ENCODE measurements at places on chromosomes 1 and 21.
A peak's percentile ranks its signal among the peaks of the same experiment; 100 is the strongest.

- no peak for DNase-seq
Observed at GRCh38 chr1:76727520-76727919, 139.8 kb upstream of the ST6GALNAC5 start.

- no peak for DNase-seq
Observed at GRCh38 chr1:93615582-93616150, 66.0 kb downstream of the BCAR3 start.

GRCh38 chr21:34565238-34565637, 49.7 kb downstream of the RCAN1 start:
- no peak for DNase-seq

DNA sequence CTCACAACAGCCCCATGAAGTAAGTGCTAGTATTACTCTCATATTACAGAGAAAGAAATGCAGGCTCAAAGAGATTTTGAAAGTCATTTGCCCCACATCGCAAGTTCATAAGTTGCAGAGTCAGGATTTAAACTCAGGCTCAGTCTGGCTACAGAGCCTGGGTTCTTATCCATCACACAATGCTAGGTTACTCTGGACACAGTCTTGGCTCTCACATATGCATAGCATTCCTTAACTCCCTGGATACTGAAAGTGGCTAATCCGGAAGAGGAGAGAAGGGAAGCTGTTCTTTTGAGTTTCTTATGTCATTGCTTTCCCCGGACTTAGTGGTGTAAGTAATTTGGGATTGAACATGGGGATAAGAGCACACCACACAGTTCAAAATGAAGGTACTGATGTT, 357.4 kb upstream of the PLXNA2 start:
- no peak for DNase-seq

DNA sequence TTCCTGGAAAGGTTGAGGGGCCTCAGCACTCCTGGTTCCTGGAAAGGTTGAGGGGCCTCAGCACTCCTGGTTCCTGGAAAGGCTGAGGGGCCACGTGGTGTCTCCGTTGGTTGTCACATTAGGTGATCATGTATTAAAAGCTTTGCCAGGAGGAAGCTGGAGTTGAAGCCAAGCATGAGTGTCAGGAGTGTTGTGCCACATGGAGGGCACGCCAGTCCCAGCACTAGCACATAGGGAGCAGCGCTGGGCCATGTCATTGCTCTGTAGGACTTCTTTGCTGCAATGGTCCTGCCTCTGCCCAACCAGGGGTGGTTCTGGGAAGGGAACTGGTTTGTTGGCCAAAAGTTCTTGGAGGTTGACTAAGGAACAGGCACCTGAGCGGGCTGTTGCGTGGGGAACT, 13.3 kb downstream of the ATP5PO start:
- no peak for DNase-seq

GRCh38 chr1:185965870-185966269, 231.7 kb downstream of the HMCN1 start:
- no peak for DNase-seq

- DNase-seq: no peak
Observed at GRCh38 chr1:43537423-43538142, 6.9 kb downstream of the PTPRF start.

DNA sequence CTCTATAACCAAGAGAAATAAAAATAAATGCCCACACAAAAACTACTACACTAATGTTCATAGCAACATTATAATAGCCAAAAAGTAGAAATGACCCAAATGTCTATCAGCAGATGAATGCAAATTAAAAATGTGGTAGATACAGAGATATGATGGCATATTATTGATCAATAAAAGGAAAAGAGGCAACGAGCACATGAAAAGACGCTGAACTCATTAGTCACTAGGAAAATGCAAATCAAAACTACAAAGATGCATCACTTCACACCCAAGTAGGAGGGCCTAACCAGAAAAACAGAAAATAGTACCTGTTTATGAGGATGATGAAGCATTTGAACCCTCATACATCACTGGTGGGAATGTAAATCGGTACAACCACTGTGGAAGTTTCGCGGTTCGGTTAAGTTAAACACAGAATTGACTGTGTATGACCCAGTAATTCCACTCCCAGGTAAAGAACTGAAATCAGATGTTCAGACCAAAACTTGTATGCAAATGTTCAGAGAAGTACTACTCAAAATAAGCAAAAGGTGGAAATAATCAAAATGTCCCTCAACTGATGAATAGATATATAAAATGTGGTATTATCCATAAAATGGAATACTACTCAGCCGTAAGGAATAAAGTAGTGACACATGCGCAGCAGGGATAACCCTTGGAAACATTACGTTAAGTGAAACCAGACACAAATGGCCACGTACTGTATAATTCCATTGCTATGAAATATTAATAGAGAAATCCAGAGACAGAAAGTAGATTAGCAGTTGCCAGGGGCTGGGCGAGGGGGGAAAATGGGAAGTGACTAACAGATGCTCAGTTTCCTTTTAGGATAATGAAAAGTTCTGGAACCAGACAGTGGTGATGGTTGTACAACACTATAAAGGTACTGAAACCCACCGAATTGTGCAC, 3.1 kb downstream of the USP48 start:
- no peak for DNase-seq

DNA sequence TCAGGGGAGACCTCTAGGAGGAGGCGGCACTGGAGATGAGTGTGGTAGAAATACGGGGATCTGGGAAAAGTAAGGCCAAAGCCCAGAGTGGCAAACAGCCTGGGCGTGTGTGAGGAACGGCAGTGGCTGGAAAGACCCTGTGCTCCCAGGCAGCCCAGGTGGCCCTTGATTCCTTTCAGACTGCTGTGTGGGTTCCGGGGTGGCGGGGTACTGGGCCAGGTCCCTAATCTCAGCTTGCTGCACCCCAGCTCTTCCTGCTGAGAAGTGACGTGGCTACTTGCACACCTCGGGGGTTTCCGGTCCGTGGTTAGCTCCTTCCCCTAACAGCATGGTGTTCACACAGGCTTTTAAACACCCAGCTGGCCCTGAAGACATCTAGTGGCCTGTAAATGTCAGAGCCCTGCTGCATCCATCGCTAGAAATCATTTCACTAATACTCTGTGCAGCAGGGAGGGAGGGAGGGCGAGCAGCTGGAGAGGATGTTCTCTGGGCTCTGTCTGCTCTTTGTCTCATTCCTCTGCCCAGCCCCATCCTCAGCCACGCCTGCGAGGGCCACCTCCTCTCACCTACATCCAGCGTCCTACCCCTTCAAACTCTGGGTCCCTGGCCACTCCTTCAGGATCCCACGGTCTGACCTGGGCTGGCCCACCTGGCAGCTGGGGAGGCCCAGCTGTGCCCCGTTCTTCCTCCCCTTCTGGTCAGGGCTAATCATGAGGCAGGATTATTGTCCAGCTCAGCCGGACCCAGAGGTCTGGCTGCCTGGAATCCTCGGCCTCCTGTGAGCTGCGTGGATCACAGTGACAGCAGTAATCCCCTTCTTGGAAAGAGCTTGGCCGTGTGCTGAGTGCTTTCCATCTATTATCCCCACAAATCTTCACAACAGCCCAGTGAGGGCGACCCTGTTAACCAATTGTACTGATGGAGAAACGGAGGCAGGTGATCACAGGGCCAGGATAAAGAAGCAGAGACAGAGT, 7.2 kb downstream of the ZDHHC18 start:
- DNase-seq: no peak

DNA sequence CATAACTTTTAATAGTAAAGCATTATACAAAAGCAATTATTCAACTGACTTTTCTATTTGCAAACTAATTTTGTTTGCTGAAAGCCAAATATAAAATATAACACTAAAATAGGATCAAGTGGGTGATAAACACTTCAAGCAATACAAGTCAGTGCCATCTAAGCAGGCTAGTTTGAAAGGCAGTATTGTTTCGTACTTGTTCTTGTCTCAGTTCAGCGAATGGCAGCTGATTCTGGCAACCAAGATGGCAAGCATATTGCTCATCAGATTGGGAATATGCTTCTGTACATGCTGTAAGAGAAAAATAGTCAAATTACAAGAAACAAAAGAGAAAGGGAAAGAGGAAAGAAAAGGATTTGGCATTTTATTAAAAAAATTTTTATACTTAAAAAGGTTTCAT, 7.5 kb downstream of the TMEM59 start:
- no peak for DNase-seq

DNA sequence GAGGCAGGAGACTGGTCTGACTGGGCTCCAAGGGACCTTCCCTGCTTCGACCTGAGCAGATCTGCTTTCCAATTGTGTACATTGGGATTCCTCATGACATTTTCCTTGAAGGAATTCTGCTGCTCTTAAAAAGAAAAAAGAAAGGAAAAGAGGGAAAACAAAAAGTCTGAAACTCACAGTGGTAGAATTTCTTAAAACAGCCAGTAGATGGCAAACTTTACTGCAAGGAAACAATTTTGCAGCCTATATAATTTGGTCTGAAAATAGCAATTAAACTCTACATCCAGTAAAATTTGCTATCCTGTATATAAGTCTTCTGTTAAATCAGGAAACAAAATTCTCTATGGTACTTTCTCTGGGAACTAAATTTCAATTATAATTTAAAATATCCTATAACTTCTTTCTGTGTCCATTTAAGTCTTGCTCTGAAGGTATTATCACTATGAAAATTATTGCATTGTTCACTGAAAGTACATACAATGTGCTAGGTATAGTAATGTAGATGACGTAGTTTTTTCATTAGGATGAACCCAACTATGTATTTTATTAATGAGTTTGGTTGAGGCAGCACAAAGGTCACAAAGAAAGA, 59.8 kb downstream of the CRB1 start:
- DNase-seq: no peak

DNA sequence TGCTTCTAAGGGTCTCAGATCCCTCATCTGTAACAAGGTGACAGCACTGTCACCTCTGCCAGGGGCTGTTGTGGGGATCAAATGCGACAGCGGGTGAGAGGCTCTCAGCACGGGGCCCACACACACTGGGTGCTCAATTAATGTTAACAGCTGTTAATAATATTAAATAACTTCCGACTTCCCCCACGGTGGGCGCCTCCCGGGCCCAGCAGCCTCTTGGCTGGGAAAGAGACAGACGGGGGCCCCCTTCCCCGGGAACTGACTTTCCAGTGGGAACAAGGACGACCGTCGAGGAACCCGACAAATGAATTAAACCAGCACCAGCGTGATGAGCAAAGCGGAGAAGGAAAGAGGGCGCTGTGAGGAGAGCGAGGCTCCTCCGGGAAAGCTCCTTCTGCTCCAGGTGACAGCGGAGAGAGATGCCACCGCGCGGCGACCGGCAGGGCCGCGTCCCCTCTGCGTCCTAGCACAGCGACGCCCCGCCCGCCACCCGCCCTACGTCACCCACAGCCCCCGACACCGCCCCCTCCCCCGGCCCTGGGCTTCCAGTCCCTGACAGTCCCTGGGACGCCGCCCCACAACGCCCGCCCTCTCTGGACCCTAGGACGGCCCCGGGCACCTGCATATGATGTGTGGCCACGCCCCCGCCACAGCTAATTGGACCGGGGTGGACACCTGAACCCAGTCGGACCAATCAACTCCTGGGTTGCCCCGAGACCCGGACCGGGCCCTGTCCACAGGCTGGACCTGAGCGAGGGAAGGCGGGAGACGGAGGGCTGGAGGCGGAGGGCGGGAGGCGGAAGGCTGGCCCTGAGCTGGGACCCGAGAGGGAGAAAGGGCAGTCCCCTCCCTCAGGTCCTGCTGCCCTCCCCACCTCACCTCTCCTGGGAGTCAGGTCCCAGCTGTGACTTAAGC, 38.2 kb downstream of the MATN1 start:
- no peak for DNase-seq

DNA sequence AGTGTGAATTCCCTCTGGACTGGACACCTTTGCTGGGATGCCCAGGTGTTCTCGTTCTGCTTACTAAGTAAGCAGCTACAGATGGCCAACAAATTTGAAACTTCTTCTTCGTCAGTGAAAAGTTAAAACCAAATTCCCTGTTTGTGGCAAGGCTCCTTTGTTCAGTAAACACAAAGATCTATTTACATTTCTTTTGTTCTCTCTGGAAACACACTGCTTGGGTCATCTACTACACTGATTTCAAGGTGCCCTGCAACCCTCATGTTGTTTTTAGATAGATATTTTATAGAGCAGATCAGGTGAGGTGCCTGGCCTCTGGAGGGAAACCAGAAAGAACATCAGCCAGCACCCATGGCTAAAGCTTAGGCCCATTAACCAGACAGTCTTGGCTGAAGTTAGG, 157.2 kb upstream of the UBE2U start:
- no peak for DNase-seq

- no peak for DNase-seq
Observed at GRCh38 chr1:226772446-226773139, 33.5 kb upstream of the ITPKB start.

GRCh38 chr1:179002552-179003345, 22.9 kb upstream of the FAM20B start:
- peak; percentile 66 for DNase-seq

DNA sequence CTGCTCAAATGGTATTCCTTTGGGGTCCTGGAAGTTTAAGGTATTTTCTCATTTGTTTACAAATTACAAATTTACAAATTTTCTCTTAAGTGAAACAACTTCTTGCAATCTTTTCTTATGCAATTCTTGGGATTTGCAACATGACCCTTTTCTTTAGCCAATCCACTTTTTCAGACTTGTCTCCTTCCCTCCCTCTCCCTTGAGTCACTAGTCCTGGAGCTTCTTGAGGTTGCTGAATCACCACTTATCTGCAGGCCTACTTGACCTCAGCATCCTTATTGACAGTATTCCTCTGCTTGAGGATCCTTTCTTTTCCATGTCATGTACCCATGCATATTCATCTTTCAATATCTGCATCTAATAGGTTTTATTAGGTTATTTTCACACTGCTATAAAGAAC, 302.8 kb upstream of the ADAMTS5 start:
- DNase-seq: peak; percentile 21

- no peak for DNase-seq
Observed at GRCh38 chr1:228404107-228404720, 2.4 kb downstream of the TRIM11 start.

DNA sequence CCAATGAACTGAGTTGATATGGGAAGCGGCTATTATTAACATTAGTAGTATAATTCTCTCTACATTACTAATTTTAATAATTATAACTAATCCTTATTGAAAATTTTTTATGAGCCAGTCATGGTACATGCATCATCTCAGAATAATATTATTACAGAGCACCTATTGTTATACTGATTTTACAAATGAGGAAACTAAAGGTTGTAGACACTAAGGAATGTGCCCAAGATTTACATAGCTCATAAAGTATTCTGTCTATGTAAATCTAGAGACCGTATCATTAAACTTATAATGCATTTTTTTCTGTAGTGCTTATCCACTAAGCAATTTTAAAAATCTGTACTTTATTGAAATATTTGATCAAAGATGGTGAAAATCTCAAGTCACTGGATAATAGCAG, 825.9 kb downstream of the PLA2G4A start:
- no peak for DNase-seq

DNA sequence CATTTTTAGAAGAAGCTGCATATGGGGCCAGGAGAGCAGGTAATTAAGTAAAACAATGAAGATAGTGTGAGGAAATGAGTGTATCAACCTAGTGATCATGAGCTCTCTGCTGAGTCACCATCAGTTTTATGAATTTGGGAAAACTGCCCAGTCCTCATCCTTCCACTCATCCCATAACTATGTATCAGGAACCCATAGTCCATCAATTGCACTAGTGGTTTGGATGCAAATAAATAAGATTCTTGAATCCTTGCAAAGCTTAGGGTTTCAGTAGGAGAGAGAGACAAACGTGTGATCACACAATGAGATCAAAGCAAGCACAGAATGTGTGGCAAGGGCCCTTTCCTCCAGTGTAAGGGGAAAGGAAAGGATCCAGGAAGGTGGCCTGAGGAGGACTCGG, 145.6 kb downstream of the ZZZ3 start:
- DNase-seq: peak; percentile 67
